ENCODE measurements at places on chromosomes 13 and 19. TPM values are rescaled to one million over a fixed set of nuclear protein-coding genes. Genes with fewer than 3 reads are reported as not detected.

GRCh38 chr13:99417201-99418102 is 83.8 kb upstream of the TM9SF2 start:
- no peak for DNase-seq

The ANKLE1 gene
- polyA plus RNA-seq = 2.2 TPM

The MEIOSIN gene
- 0.02 TPM for polyA plus RNA-seq

DNA sequence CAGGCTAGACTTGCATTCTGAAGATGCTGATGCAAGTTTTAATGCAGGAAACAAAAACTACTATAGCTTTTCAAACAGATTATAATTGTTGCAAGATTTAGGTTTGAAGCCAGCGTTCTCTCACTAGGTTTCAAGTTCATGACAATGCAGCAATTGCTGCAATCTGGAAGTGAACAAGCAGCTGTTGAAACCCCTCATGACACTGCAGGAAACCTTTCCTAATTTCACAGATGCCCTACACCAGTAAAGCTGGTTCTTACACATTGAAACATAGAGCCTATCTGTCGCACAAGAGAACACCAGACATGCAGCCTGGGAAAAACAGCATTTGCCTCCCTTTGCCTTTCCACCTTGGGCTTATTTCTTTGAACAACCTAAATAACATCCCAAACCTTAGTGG is 1737.2 kb upstream of the MIR17HG start:
- no peak for DNase-seq

Data from spleen (tissue), 13 donors.